Activated CD4-positive, alpha-beta T cell treated with anti-CD3 and anti-CD28 coated beads for 24 hours (primary cell): ENCODE measurements at places on chromosomes 2 and 18.

GRCh38 chr2:180202467-180202951, 195.4 kb upstream of the CWC22 start:
- DNase-seq, result no peak

GRCh38 chr18:13289481-13290205, 71.1 kb downstream of the LDLRAD4 start:
- DNase-seq, result no peak

DNA sequence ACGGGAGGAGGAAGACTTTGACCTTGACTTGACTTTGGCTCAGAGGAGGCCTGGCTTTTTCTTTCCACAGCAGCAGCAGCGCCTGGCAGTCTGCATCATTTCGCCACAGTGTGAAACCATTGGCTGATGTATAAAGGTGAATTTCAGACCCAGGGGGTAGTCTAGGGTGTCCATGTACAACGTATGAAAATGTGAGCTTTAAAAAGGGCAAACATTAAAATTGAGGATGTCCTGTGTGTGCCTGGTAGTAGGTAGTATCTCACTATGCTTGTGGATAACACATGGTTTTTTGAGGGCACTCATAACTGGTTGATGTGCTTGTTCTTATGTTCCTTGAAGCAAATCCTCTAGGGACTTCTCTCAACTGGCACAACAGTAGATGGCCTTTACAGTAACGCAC, 86.1 kb downstream of the LPIN1 start:
- DNase-seq, result no peak

DNA sequence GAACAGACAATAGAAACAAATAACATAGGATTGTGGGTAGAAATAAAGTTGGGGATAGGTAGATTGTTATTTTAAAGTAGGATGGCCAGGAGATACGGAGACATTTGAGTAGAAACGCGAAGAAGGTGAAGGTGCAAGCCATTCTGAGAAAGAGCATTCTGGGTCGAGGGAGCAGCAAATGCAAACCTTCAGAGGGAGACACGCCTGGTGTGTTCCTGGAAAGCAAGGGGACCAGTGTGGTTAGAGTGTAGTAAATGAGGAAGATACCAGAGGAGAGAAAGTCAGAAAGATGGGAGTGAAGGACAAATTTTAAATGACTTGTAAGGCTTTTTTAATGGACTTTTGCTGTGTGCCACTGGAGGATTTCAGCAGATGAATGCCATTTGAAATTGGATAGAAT, 1.7 kb downstream of the CYP20A1 start:
- DNase-seq, result no peak
